ENCODE measurements at places on chromosomes 5 and 9.

DNA sequence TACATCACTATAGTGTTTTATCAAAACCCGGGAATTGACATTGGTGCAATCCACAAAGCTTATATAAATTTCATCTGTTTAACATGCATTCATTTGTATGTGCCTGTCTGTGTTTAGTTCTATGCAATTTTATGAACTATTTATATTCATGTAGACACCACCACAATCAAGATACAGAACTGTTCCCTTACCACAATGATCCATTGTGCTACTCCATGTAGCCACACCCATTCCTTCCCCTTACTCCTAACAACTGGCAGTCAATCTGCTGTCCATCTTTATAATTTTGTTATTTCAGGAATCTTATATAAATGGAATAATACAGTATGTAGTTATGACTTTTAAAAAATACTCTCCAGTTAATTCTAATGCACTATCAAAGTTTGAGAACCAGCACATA, 389.5 kb downstream of the HTR1A start:
- DNase-seq, result no peak

GRCh38 chr5:125065741-125066140, 319.3 kb upstream of the ZNF608 start:
- DNase-seq, result no peak

- DNase-seq, result no peak
Measured at GRCh38 chr5:113147101-113147508, 170.5 kb downstream of the DCP2 start.

GRCh38 chr9:134408939-134409737, 82.9 kb downstream of the RXRA start:
- no peak for DNase-seq

Data from right cardiac atrium (tissue), 5 donors.